Fibroblast of the aortic adventitia (primary cell): ENCODE measurements at places on chromosomes 16 and 17. TPM values are rescaled to one million over a fixed set of nuclear protein-coding genes. Genes with fewer than 3 reads are reported as not detected.

MRPS34 gene
- 50.9 and 59.8 TPM in 2 replicates for total RNA-seq

GRCh38 chr16:58475091-58475619 is 24.8 kb upstream of the NDRG4 start:
- no peak for DNase-seq

- no peak for DNase-seq
Measured at GRCh38 chr17:76254275-76254674, 10.9 kb upstream of the UBALD2 start.

GRCh38 chr16:86218479-86219170 is 291.7 kb upstream of the FOXF1 start:
- DNase-seq, result no peak

DNA sequence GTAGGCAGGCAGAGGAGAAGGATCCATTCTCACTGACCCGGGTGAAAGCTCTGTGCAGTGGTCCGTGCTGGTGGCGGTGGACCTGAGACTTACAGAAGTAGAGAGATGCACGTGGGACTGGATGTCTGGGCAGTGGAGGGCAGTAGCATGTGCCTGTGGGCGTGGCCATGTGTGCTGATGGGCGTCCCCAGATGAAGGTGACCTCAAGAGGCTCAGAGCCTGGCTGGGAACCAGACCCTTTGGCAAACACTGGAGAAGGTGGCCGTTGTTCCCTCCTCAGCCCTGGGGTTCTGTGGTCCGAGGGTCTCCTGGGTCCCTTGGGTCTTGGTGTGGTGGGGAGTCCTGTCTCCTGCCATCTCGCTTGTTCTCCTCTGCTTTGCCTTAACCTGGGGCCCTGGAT is 15.6 kb downstream of the WSCD1 start:
- DNase-seq, result no peak
